Fibroblast of the aortic adventitia (primary cell): ENCODE measurements at places on chromosomes 2 and 18. TPM values are rescaled to one million over a fixed set of nuclear protein-coding genes. Genes with fewer than 3 reads are reported as not detected.

The WDCP gene
- 6.4 and 9.3 TPM in 2 replicates for total RNA-seq

The LIMS2 gene
- total RNA-seq: 7.8 and 11.3 TPM in 2 replicates

The GNLY gene
- total RNA-seq: not detected in 2 replicates

The SLC30A3 gene
- 0.09 and 0.25 TPM in 2 replicates for total RNA-seq

The C2orf72 gene
- not detected in 2 replicates for total RNA-seq
